Activated B cell treated with CpG ODN at 0.5 μM for 24 hours (primary cell): ENCODE measurements at places on chromosomes 4 and X.

GRCh38 chr4:165767671-165768070 is 105.4 kb upstream of the TLL1 start:
- no peaks in the 10 kb centered on the region for H3K36me3 ChIP-seq
- no peaks in the 10 kb centered on the region for H3K4me1 ChIP-seq
- H3K27me3 ChIP-seq = no peaks in the 10 kb centered on the region
- no peak overlapping the region for H3K4me3 ChIP-seq
- no peak for DNase-seq

GRCh38 chr4:163330916-163331628 is 1.3 kb downstream of the NPY1R start:
- peak overlapping the region; percentile 32 for H3K4me3 ChIP-seq
- no peak overlapping the region for H3K27ac ChIP-seq
- no peaks in the 10 kb centered on the region for H3K36me3 ChIP-seq

GRCh38 chrX:24110069-24110468 is 39.5 kb upstream of the ZFX start:
- no peaks in the 10 kb centered on the region for H3K27me3 ChIP-seq
- H3K4me1 ChIP-seq = no peaks in the 10 kb centered on the region
- H3K27ac ChIP-seq = no peak overlapping the region

DNA sequence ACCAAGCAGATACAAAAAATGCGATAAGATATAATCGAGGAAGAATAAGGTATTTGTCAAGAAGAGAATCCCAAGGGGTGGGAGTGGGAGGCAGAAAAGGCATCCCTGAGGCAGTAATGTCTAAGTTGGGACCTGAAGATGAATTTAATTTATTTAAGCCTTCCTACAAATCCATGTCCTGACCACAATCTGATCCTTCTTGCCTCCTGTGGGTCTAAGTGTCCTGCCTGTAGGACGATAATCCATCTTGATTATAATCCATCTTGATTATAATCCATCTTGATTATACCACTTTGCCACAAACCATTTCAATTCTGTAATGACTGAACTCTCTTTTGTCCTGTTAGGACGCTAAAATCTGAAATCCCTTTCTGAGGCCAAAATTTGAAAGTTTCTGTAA is 130.2 kb downstream of the COL25A1 start:
- H3K27me3 ChIP-seq = no peaks in the 10 kb centered on the region
- no peaks in the 10 kb centered on the region for H3K36me3 ChIP-seq
- H3K27ac ChIP-seq = no peak overlapping the region
- no peaks in the 10 kb centered on the region for H3K4me1 ChIP-seq
- no peak for DNase-seq
- no peak overlapping the region for H3K4me3 ChIP-seq

GRCh38 chrX:2474280-2474962 is 26.4 kb downstream of the DHRSX start:
- H3K4me1 ChIP-seq = no peaks in the 10 kb centered on the region
- no peak for DNase-seq
- H3K4me3 ChIP-seq = no peak overlapping the region

DNA sequence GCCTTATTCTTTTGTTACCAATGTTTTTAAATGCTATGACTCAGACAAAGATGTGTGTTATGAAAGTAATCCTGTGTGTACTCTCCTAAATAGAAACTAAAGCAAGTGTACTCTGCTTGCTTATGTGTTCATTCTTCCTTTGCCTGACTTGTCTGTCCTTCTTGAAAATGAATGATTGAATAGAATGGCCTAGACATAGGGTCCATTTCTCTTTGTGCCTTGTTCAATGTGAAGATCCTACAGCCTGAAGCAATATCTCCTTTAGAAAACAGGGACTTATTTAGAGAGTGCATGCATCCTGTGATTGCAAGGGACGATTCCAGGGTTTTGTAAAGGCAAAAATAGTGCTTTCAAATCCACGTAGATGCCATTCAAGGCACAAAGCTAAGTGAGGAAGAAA is 343.6 kb upstream of the TACR3 start:
- DNase-seq = no peak
- H3K27me3 ChIP-seq = no peaks in the 10 kb centered on the region
- H3K4me3 ChIP-seq = no peak overlapping the region

DNA sequence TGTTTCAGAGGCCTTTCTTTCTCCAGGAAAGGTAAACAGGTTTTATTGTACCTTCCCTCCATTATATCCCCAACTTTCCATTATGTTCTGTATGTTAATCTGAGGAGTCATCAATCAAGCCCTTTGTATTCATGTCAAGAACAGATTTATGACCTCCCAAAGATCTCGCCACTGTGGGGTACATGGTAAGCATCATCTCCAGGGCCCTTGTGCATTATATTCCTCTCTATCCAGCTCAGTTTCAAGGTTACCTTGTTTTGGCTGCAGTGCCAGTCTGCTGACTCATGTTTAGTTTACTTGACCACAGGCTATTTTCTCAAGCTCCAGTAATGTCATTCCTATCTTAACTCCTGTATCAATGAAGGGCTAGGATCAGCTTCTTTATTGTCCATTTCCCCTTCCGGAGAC is 125.1 kb upstream of the FRMPD4 start:
- H3K4me1 ChIP-seq = no peaks in the 10 kb centered on the region
- no peak for DNase-seq
- no peak overlapping the region for H3K27ac ChIP-seq
- H3K4me3 ChIP-seq = no peak overlapping the region

DNA sequence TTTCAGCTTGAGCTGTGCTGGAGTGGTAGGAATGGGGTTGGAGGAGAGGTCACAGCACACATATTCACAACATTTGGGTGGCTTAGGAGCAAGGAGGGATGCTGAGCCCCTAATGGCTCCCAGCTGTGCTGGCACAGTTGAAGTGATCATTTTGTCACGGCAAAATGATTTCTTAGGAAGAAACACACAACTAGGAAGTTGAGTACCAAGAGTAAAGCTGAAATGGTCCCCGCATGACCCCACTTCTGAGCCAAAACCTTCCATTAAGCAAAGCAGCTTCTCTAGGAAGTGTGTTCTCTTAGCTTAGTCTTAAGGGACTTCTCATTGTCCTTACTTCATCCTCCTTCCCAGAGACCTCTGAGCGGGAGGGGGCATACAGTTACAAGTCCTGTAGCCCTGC is 12.6 kb downstream of the CAPN6 start:
- H3K27ac ChIP-seq = no peak overlapping the region
- H3K4me3 ChIP-seq = no peak overlapping the region
- no peaks in the 10 kb centered on the region for H3K27me3 ChIP-seq
- no peaks in the 10 kb centered on the region for H3K36me3 ChIP-seq
- no peak for DNase-seq
- H3K4me1 ChIP-seq = no peaks in the 10 kb centered on the region

DNA sequence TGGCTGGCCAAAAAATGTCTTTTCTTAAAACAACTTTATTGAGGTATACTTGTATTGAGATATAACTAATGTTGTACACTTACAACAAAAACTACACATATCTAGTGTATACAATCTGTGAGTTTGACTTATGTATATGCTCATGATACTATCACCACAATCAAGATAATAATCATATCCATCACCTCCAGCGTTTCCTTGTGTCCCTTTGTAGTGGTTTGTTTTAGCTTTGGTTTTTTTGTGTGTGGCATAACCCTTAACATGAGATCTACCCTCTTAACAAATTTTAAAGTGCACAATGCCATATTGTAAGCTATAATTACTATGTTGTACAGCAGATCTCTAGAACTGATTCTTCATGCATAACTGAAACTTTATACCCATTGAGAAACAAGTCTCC is 13.4 kb upstream of the PCSK1N start:
- H3K27ac ChIP-seq = no peak overlapping the region
- H3K27me3 ChIP-seq = peaks cover 2% of the 10 kb centered on the region
- peaks cover 5% of the 10 kb centered on the region for H3K4me1 ChIP-seq
- DNase-seq = no peak
- H3K36me3 ChIP-seq = no peaks in the 10 kb centered on the region

DNA sequence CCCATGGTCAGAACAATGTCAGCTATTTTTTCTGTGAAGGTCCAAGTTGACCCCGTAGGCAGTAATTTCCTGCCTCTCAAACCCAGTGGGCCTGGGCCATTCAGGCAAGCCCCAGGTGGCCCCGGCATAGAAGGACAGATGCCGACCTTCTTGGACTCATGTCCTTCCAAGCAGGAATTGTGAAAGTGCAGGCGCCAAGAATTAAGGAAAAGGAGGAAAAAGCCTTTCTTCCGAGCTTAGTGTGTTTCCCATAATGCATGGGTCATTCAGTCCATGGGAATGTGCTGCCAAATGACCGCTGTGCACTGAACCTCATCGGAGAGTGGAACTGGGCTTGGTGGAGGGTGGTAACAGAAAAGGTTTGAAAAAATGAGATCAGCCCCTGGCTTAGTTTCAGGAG is 196.5 kb upstream of the HS3ST1 start:
- no peak for DNase-seq
- no peaks in the 10 kb centered on the region for H3K36me3 ChIP-seq
- H3K4me1 ChIP-seq = peaks cover 4% of the 10 kb centered on the region
- no peak overlapping the region for H3K27ac ChIP-seq
- H3K27me3 ChIP-seq = no peaks in the 10 kb centered on the region

DNA sequence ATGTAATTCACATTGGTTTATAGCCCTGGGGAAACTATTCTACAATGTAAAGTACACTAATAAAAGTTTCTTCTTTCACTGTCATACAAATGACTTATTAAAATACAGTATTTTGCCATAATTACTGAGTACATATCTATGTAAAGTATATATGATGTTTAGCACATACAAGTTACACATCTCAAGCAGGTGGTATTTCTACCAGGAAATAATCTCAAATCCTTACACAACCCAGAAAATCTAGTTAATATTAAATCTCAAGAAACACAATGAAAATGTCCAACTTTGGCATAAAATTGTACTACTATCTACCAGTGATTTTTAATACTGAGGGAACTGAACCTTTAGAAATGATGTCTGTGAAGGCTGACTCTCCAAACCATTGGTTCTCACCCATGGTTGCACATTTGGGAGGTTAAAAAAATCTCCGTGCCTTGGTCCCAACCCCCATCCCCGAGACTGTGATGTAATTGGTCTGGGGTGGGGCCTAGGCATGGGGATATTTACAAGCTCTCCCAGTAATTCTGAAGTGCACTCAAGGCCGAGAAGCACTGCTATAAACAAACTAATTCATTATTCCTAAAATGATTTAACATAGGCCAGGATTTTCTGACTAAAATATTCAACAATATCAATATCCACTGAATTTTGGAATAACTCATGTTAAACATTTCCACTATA is 27.6 kb downstream of the MAP3K15 start:
- no peak for DNase-seq
- no peak overlapping the region for H3K27ac ChIP-seq
- H3K27me3 ChIP-seq = no peaks in the 10 kb centered on the region
- H3K4me1 ChIP-seq = no peaks in the 10 kb centered on the region
- H3K4me3 ChIP-seq = no peak overlapping the region

DNA sequence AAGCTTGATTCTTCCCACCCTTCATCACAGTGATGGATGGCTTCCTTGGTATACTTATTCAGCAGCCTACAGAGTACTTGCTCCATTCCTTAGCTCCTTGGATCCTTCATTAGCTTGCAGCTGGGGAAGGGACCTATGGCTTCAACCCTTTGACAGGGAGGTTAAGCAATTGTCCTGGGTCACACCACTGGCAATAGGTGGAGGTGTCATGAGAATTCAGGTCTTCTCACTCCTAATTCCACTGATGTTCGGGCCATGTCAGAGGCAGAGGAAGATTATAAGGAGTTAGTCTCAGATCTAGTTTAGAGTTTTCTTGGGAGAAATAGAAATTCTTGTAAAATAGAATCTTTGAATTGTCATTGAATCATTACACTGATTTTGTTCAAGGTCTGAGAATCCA is 24.5 kb downstream of the EREG start:
- DNase-seq = no peak
- H3K27ac ChIP-seq = no peak overlapping the region
- H3K4me1 ChIP-seq = no peaks in the 10 kb centered on the region
- H3K4me3 ChIP-seq = no peak overlapping the region
- no peaks in the 10 kb centered on the region for H3K27me3 ChIP-seq
- no peaks in the 10 kb centered on the region for H3K36me3 ChIP-seq

DNA sequence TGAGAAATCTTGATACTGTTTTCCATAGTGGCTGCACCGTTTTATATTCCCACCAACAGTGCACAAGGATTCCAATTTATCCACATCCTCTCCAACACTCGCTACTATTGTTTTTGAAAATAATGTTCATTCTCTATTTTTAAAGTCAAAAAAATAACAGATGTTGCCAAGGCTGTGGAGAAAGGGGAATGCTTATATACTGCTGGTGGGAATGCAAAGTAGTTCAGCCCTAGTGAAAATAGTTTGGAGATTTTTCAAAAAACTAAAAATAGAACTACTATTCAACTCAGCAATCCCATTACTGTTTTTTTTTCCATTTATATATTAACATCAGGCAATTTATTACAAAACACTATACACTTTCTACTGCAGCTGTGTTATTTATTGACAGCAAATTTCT is 208.7 kb downstream of the CBLL2 start:
- H3K27ac ChIP-seq = no peak overlapping the region
- H3K27me3 ChIP-seq = no peaks in the 10 kb centered on the region
- no peak for DNase-seq

DNA sequence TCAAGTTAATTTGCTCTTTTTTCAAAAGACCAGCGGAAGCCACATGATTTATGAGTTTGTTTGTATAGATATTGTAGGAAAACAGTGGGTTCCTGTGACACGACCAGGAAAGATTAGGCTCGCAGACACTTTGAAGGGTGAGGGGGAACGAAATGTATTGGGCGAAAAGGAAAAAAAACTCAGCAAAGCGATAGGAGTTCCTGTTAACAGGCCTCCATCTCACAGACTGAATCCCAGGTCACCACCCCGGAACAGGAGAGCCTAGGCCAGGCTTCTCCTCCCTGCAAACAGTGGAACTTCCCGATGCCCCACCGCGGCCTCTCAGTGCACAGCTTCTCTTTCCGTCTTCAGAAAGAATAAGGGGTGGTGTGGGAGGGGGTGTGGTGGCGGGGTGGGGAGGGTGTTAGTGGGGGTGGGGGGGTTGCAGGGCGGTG is 181.8 kb upstream of the GPRIN3 start:
- H3K4me3 ChIP-seq = no peak overlapping the region
- peaks cover 9% of the 10 kb centered on the region for H3K4me1 ChIP-seq
- no peak for DNase-seq
- no peaks in the 10 kb centered on the region for H3K36me3 ChIP-seq
- no peak overlapping the region for H3K27ac ChIP-seq

DNA sequence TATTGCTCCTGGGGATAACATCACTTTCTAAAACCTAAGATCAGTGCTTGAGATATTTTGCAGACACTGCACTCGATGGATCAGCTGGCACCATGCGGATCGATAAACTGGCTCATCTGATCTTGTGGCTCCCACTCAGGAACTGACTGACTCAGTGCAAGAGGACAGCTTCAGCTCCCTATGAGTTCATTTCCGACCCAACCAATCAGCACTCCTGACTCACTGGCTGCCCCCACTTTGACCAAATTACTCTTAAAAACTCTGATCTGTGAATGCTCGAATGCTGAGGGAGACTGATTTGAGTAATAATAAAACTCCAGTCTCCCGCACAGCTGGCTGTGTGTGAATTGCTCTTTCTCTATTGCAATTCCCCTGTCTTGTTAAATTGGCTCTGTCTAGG is 110.1 kb downstream of the ANAPC4 start:
- H3K27ac ChIP-seq = no peak overlapping the region
- DNase-seq = no peak
- no peaks in the 10 kb centered on the region for H3K27me3 ChIP-seq
- H3K36me3 ChIP-seq = no peaks in the 10 kb centered on the region
- H3K4me1 ChIP-seq = no peaks in the 10 kb centered on the region
- H3K4me3 ChIP-seq = no peak overlapping the region

GRCh38 chr4:38469410-38469809 is 194.6 kb upstream of the KLF3 start:
- H3K4me3 ChIP-seq = no peak overlapping the region
- H3K36me3 ChIP-seq = peaks cover 2% of the 10 kb centered on the region
- H3K4me1 ChIP-seq = peaks cover 3% of the 10 kb centered on the region
- no peaks in the 10 kb centered on the region for H3K27me3 ChIP-seq
